Endothelial cell of umbilical vein (primary cell): ENCODE measurements at places on chromosomes 7 and 10. TPM values are rescaled to one million over a fixed set of nuclear protein-coding genes. Genes with fewer than 3 reads are reported as not detected.

- no peak for DNase-seq
Observed at GRCh38 chr7:68321076-68321639, 1277.1 kb upstream of the AUTS2 start.

Gene GPC2
- 17.5 and 20.9 TPM in 2 replicates for total RNA-seq

Gene ASB13
- total RNA-seq: 7.3 and 7.9 TPM in 2 replicates

Gene PGAM2
- total RNA-seq: not detected in 2 replicates

DNA sequence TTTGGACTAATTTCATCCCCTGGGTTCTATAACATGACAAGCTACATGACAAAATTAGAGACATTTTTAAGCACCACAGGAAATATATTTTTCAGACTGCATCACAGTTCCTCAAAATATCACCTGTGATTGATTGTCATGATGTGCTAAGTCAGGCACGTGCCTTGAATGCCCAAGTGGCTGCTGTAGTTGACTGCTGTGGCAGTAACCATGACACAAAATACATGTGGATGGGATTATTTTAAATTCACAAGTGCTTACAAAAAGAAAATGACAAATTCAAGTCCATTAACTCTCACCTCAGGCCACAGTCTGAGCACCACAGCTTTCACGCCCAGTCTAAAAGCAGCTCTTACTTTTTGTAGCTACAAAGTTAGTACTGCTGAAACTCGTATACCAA is 45.5 kb downstream of the TNPO3 start:
- DNase-seq: no peak

Gene ANLN
- 112 and 119 TPM in 2 replicates for total RNA-seq

DNA sequence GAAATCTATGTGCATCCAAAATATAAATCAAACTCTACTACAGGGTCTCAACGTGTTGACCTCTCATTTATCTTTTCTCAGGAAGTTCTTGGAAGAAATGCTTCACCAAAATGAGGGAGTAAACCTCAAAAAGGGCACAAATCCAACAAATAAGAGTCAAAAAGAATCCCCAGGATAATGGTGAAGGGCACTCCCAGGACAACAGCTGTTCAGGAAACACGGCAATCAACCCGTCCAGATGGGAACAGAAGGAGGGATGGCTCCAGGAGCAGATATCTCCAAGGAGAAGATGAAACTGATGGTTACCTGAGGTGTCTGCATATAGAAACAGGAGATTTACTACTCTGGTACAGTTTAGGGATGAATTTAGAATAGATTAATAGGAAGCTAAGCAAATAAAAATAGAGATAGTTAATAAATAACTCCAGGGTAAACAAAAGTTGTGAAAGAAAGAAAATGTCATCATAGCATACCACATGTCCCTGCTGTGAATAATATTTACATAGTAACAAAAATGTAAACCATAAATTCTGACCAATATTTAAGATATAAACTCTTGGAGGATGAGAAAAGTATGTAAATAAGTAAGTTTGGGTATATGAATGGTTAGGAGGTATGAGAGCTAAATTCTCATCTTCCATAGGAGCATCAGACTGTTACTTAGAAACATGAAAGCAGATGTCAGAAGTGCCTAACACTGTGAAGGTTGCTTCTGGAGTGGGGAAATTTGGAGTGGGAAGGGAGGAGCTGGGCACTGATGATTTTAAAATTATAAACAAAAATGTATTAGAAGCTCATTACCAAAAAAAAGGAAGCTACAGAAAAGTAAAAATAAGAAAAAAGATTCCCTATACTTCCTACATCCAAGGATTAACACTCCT is 237.5 kb upstream of the HPS1 start:
- DNase-seq: no peak

- peak; percentile 74 for DNase-seq
Observed at GRCh38 chr7:88278881-88279280, 27.8 kb downstream of the STEAP4 start.

DNA sequence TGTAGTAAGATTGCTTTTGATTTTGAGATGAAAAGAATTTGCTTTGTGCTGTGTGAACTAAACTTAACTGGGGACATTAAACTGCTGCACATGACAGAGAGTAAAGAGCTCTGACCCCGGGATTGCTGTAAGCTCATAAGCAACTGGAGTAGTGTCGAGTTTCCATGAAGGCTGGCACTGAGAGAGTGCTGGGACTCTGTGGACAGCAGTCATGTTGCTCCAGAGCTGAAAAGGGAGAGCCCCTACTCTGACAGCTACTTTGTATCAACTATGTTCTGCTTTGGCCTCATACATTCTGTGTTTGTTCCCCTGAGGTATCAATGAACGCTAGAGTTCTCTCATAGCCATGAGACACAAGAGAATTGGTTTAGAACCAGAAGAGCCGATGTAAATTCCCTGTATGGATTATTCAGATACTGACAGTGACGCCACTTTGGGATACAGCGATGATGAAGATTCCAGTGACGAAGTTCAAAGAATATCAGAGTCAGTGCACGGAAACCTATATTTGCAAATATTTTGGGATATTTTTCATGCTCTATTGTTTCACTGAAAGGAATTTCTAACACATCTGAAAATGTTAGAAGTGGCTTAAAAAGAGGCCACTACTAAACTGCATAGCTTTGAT is 185.9 kb upstream of the DKK1 start:
- DNase-seq: no peak

Gene NPC1L1
- not detected in 2 replicates for total RNA-seq

DNA sequence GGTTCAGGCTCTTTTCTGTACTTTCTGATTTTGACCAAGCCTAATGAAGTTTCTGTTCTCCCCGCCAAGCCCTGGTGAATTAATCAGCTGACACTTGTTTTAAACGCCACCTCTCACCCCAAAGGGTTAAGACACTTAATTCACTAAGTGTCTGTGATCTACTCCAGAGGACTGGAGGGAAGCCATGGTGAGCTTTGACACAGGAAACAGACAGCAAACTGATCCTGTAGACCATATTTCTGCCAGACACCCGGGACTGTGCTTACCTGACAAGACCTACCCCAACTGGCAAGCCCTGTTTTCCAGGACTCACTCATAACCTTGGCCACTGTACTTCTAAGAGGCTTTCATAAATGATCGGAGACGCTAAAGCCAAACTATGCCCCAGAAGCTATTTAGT is 126.0 kb downstream of the STRA8 start:
- no peak for DNase-seq

Gene GDF10
- not detected in 2 replicates for total RNA-seq

GRCh38 chr7:47046949-47047348 is 535.0 kb downstream of the TNS3 start:
- DNase-seq: no peak

- no peak for DNase-seq
Observed at GRCh38 chr7:130841416-130841815, 107.4 kb upstream of the KLF14 start.

GRCh38 chr7:55567571-55567970 is 4.7 kb downstream of the VOPP1 start:
- DNase-seq: no peak

- no peak for DNase-seq
Observed at GRCh38 chr7:31805209-31805818, 118.3 kb downstream of the PPP1R17 start.

DNA sequence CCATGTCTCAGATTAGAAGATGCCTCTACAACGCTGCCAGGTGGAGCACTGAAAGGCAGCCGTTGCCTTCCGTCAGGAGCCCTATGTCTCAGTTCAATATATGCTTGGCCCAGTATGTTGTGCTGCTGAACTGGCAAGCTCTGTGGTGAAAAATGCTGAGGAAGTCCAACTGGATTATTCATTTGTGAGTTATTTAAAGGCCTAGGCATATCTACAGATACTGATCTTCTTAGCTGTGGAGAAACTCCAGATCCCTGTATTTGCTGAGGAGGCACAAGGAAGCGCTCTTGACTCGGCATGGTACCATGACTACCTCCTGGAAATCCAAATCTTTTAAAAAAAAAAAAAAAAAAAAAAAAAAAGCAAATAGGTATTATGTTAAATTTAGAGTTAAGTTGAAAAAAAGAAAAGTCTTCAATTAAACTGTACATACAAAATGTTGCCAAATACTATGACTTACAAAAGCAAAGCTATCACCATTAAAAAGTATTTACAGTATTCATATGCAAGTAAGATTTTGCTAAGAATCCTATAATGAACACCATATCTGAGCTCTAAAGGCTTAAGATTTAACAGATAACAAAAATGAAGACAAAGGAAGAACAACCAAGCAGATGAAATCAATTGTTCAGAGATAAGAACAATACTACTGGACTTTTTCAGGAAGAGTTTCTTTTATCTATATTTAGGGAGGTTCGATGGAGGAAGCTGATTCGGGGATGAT is 152.4 kb downstream of the GALNT11 start:
- DNase-seq: peak; percentile 8

GRCh38 chr10:816091-816477 is 115.4 kb downstream of the LARP4B start:
- DNase-seq: no peak

GRCh38 chr7:17965603-17966002 is 25.3 kb upstream of the SNX13 start:
- peak; percentile 87 for DNase-seq

Gene PLXNA4
- total RNA-seq: 10.6 and 20.4 TPM in 2 replicates

Gene IL6
- total RNA-seq: 9.4 and 11.0 TPM in 2 replicates

Gene ZWINT
- total RNA-seq: 69.6 and 76.4 TPM in 2 replicates

Gene SPDYE8
- not detected in 2 replicates for total RNA-seq
